Activated CD4-positive, alpha-beta T cell treated with anti-CD3 and anti-CD28 coated beads, Interleukin-2, amount 10 ng/mL, durations not matched to agents 7 days and 5 days (primary cell): ENCODE measurements at places on chromosomes 1 and 21.

- DNase-seq: no peak
Measured at GRCh38 chr1:165910764-165911421, 83.5 kb downstream of the UCK2 start.

DNA sequence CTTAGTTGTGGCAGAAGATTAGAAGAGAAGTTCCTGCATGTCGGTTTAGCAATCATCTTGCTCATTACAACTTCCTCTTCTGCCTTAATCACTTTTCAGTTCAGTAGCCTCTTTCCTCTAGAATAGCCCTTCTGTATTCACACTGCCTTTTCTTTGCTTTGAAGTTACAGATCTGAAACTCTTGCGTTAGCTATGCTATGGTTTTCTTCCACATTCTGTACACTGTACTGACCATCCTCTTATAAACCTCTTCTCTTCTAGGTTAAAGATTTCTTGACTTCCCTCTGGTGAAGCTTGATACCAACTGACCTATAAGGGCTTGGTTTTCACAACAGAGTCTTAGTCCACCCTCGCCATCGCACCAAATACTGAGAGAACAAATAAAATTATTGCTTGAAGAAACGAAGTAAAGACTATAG, 35.0 kb downstream of the C21orf91 start:
- no peak for DNase-seq

DNA sequence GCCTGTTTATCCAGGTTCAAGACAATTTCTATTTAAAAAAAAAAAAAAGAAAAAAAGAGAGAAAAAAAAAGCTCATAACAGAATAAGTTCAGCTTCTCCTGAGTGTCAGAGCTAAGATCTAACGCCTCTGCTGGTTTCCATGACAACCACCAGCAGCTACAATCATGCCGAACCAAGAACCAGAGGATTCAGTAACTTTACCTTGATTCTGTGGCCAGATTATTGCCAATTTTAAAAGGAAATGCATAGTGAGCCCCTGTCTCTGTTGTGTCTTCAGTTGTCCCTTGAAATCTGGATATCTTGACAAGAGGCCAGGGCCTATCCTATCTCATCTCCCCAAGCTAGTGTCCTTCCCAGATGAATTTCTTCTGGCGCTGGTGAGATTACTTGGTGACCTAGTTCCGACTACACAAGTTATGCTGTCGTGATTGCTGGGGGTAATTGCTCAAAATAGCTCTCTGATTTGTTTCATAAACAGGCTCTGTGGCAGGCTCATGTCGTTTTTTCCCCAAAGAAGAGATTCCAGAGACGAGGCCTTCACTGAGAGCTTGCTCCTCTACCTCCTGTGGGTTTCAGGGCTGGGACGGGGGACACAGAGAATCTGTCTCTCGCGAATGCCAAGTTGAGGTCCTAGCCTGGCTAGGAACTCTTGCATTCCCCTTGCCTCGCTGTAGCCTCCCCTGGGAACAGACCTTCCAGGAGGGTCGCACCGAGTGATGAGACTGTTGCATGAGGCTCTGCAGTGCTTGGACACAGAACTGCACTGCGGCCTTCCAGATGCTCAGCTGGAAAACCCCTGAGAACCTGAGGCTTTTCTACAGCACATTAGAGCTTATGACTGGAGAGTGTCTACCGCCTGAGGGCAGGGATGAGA, 32.4 kb upstream of the SCCPDH start:
- DNase-seq: no peak

DNA sequence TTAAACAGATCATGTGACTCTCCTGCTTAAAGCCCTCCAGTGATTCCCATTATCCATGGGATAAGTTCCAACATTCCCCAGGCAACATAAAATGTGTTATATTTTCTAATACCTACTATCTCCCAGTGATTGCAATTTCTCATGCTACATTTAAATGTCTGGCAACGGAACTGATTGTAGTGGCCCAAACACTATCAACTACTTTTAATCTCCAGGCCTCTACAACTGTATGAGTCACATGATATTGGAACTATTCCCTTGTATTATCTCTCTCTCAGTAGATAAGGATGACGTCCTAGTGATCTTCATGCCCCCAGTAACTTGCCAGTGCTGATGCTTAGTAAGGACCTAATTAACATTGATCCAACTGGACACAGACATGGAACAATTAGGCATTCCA, 49.9 kb downstream of the ERICH3 start:
- no peak for DNase-seq

GRCh38 chr1:115501476-115501875, 140.3 kb upstream of the VANGL1 start:
- no peak for DNase-seq

GRCh38 chr1:71019233-71019969, 28.2 kb downstream of the PTGER3 start:
- no peak for DNase-seq

DNA sequence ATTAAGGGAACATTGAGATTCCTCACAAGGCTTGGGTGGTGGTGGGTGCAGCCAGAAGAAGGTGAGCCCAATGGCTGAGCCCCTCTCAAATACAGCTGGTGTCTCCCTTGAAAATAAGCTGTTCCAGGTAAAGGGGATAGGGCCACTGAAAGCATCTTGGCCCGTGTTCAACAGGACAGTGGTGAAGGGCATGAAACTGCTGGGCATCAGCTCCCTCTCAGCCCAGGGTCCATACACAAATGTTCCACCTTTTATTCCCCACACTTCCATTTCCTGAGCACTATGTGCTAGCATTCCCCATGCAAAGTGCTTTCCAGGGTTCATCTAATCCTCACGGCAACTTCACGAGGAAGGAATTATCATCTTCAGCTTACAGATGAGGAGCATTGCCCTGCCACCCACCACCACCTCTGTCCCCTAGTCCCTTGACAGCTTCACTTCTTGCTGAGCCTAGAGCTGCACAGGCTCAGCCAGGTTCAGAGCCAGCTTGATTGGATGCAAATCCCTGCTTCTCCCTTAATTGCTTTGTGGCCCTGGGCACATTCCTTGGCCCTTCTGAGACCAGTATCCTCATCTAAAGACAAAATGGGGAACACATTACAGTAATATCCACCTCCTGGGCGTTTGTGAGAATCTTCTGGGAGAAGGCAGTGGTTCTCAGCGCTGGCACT, 9.6 kb downstream of the TAGLN2 start:
- no peak for DNase-seq

GRCh38 chr1:232875536-232875935, 70.3 kb downstream of the MAP10 start:
- no peak for DNase-seq

DNA sequence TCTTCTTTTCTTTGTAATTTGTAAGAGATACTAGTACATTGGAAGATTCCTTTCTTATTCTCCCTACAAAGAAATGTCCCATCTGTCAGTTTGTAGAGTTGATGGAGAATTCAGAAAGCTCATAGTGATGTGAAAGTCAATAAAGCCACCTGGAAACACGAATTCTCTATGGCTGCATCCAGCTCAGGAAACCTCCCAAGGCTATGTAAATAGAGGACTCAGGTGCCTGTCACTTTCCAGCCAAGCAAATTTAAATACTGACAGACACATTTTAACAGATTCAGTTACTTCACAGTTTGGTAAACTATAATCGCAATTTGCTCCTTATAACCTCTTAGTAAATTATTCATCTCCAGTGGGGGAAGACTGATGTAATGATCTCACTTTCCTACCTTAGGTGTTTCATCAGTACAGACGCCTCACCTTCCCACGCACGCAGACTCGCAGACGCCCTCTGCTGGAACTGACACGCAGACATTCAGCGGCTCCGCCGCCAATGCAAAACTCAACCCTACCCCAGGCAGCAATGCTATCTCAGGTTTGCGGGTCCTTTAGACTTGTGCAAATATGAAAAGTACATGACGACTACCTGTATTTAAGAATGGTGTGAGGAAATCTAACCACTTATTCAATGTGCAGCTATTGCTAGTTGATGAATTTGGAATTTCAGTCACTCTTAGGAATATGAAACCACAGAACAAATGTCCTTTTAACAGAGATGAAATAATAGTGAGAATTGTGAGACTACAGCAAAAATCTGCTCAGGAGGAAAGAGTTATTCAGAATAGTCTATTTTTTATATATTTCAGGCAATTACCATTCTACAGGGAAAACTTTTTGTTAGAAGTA, 60.6 kb downstream of the PTPRC start:
- DNase-seq: peak; percentile 64

DNA sequence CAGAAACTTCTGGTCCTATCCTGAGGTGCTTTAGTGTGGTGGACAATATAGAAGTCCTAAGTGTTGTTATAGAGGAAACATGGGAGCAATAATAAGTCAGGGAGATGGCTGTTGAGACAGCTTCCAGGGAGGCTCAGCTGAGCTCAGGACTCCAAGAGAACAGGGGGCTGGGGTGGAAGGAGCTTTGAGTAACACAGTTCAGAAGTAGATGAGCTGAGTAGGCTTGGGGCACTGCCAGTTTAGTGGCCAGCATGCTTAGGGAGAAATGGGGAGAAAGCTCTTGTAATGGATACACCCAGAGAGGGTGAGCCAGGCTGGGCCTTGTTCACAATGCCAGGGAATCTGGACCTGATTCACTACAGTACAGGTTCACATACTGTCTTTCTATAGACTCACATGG, 201.6 kb downstream of the DAB1 start:
- no peak for DNase-seq

DNA sequence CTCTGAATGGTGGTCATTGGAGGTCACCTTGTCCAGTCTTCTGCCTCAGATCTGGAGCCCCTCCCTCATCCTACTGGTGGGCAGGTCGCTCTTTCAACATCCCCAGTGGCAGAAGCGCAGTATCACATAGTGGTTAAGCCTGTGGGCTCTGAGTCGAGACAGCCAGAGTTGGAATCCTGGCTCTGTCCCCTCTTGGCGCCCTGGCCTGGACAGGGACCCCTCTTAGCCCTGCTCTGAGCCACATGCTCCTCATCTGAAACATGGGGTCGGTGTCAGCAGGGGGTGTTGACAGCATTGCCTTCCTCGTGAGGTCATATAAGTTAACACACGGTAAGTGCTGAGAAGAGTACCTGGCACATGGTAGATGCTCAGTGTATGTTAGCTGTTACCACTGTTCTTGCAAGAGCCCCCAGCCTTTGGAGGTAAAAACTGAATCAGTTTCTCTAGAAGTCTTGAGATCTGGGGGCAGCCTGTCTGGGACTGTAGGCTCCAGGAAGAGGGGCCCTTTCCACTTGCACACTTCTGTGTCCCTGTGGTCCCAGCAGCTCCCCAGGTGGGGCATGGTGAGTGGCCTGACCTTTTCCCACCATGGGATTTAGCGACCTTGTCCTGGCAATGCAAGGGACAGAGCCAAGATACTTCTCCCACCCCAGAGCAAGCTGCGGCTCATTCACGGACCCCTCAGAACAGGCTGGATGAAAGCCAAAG, 6.4 kb downstream of the ZC3H12A start:
- no peak for DNase-seq
